ENCODE measurements at places on chromosomes 6 and 20. TPM values are rescaled to one million over a fixed set of nuclear protein-coding genes. Genes with fewer than 3 reads are reported as not detected.

GRCh38 chr6:93848031-93848742 is 428.8 kb upstream of the EPHA7 start:
- no peak for DNase-seq

Gene VSX1
- 0.10 TPM for total RNA-seq

DNA sequence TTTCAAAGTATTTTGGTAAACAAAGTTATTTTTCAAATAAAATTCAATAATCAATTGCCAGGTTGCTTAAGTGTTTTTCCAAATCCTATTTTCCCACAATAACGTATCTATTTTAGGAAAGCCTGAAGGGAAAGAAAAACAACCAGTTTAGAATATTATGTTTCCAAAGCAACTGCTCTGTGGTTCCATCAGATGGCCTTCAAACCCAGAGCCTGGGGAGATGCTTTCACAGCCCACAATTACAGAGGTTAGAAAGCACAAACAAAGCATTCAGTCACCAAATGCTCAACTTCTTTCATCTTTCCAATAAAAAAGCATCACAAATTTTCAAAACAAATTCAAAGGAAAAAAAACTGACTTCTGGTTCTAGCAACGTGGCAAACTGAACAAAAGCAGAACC is 66.0 kb downstream of the ELOVL5 start:
- DNase-seq, result no peak

- no peak for DNase-seq
Observed at GRCh38 chr6:100382031-100382430, 82.7 kb downstream of the SIM1 start.

DNA sequence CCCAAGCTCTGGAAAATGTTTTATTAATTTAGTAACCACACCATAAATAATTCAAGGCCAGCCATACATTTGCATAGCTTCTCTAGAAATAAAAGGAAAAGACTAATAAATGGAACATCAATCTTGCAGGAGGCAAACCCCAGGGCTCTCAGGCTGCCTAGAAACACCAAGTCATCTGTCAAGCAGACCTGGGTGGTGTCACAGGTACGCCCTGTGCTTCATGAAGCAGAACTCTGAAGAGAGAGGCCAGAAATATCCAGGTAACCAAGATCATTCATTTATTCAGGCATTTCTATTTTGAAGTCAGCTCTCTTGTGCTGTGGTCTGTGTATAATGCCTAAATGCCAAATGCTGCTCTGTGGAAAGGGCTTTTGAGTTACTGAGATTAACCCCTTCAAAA is 45.3 kb upstream of the ARMH2 start:
- DNase-seq, result no peak

Gene TMEM242
- 8.1 TPM for total RNA-seq

DNA sequence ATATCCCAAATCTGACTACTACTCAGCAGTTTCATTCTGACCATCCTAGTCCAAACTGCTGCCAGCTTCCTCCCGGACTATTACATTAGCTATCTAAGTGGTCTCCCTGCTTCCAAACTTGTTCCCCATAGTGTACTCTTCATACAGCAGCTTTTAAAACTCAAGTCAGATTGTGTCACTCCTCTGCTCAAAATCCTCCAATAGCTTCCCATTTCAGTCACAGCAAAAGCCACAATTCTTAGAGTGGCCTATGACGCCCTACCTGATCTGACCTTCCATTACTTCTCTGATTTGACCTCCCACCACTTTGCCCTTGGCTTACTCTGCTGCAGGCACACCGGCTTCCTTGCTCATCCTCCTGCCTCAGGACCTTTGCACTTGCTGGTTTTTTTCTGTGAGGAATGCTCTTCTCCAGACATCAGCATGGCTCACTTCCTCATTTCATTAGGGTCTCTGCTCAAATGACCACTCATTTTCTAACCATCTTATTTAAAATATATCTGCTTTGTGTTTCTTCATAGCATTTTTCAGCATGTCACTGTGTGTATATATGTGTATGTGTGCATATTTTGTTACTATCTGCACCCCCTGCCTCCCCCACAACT is 111.1 kb upstream of the DTNBP1 start:
- no peak for DNase-seq

GRCh38 chr6:106495014-106495413 is 134.3 kb downstream of the RTN4IP1 start:
- no peak for DNase-seq

Gene SNHG17
- total RNA-seq, result 15.2 TPM

Gene MYLK4
- 1.4 TPM for total RNA-seq

DNA sequence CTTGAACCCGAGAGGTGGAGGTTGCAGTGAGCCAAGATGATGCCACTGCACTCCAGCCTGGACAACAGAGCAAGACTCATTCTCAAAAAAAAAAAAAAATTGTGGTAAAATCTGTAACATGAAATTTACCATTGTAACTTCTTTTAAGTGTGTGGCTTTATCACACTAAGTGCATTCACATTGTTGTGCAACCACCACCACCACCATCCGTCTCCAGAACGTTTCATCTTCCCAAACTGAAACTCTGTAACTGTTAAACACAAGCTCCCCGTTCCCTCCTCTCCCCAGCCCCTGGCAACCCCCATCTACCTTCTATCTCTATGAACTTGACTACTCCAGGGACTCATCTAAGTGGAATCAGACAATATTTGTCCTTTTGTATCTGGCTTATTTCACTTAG is 29.7 kb downstream of the PDRG1 start:
- DNase-seq, result no peak

DNA sequence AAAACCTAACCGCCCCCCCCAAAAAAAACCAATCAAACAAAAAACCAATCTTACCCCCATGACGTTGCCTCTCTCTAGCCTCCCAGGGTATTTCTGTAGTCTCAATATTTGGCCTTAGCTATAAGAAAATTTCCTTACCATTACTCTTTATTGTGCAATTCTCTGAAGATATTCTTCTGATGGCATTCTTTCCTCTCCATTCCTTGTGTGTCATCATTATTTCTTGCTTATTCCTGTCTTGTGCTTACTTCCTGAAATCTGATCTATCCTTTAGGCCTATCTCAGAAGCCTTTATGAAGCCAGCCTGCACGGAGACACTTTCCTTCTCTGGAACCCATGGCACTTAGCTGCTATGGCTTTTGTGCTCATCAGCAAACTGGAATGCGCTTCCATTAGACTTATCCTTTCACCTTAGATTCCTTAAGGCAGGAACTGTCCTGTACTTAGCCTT is 65.9 kb upstream of the DDR1 start:
- DNase-seq, result no peak

- DNase-seq, result no peak
Observed at GRCh38 chr6:103042336-103042735, 1648.8 kb downstream of the GRIK2 start.

Gene ABCF1
- 27.4 TPM for total RNA-seq

DNA sequence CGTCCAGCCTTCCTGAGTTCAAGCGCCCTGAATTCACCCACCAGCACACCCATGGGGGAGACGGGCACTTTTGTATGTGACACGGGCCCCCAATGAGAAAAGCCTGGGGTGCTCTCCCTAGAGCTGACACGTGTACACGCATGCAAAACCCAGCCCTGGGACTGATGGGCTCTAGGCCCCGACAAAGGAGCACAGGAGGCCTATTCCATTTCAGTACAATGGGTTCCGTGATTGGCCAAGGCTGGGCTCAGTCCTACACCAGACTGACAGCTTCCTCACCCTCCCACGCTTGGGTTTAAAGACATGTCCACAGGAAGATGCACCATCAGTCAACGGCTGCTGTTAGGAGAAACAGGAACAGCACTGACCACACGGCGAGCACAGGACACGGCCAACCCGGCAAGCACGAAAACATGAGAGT is 8.8 kb downstream of the ZBTB46 start:
- no peak for DNase-seq

DNA sequence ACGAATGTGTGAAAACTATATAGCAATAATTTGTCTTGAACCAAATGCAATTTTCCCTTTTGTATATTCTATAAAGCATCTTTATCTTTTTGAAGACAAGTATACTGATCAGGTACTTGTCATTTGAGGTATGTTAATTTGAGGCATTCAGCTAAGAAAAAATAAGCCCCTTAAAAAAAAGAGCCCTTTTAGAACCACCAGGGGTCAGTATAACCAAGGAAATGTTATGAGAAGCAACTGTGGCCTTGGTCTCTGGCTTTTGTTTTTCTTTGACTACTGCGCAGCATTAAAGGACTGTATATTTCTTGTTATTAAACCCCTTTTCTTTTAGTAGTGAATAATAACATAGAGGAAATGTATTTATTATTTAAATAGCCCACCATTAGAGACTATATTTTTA is 43.1 kb downstream of the CD109 start:
- DNase-seq, result peak; percentile 64

GRCh38 chr6:161105408-161105807 is 113.8 kb downstream of the MAP3K4 start:
- DNase-seq, result no peak
